Transverse colon (tissue), 4 donors: ENCODE measurements at places on chromosomes 1 and 21. TPM values are rescaled to one million over a fixed set of nuclear protein-coding genes. Genes with fewer than 3 reads are reported as not detected.

- DNase-seq, result no peak
Observed at GRCh38 chr1:225700164-225700821, 47.4 kb upstream of the ENAH start.

GUCA2A gene
- total RNA-seq, result 2,017 TPM

CCDC30 gene
- total RNA-seq, result 2.6 TPM

DCDC2B gene
- not detected for total RNA-seq

ADCY10 gene
- total RNA-seq, result 0.27 TPM

MSH4 gene
- total RNA-seq, result not detected
